ENCODE measurements at places on chromosomes 6 and 20.

DNA sequence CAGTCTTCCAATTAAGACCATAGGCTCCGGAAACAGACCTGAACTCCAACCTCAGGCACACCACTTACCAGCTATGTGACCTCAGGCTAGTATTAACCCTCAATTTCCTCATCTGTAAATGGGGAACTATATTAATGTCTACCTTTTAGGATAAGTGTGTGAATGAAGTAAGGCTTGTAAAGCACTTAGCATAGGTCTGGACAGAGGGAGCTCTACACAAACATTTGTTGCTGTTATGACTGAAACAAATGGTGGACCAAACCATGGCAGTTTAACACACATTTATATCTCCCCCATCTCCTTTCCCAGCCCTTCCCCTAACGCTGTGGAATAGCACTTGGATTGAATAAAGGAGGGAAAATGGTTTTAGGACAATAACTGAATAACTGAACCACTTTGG lies 48.7 kb downstream of the TSHZ2 start:
- no peak for DNase-seq

DNA sequence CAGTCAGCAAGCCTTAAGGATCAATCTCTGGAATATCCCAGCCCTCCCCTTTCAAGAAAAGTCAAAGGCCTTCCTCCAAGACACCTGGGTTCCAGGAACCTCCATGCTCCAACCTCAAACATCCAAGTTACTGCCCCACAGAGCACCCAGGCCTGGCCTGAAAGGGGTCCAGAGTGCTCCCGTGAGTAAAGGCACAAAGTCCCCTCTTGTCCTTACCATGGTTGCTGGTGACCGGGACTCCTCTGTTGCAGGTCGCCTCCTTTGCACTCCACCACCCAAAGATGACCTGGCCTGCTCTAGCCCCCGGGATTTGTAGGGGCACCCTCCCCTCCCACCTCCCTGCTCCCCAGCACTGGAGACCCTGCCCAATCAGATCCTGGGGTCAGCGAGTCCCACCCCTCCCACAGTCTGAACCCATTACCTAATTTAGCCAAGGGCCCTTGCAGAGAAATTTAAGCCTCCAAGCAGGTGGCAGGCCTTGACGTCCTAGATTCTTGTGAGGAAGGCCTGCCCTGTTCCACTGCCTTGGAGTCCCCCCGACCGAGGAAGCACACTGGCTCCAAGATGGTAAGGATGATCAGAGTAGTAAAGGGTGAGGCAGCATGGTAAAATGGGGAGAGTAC lies at the start of gene TNNC2:
Gene TNNC2, minus strand, starts transcription at position 283 of the 623 bp plus-strand sequence. Its CDS starts 64 bp downstream, at position 219.
- DNase-seq, result no peak

DNA sequence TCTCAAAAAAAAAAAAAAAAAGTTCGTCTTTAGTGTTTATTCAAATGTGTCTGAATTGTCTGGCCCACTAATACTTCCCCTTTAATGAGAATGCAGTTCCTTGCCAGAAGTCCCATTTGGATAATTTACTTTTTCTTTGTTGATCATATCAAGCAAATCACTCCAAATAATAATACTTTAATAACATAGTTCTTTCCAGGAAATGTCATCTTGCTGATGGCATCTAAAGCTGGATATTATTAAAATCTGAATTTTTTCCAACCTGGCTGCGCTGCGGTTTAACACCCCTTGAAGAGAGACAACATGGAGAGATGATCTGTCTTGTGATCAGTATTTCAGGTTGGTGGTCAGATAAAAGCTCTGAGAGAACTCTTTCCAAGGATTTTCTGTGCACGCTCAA lies 111.2 kb upstream of the CNKSR3 start:
- no peak for DNase-seq

DNA sequence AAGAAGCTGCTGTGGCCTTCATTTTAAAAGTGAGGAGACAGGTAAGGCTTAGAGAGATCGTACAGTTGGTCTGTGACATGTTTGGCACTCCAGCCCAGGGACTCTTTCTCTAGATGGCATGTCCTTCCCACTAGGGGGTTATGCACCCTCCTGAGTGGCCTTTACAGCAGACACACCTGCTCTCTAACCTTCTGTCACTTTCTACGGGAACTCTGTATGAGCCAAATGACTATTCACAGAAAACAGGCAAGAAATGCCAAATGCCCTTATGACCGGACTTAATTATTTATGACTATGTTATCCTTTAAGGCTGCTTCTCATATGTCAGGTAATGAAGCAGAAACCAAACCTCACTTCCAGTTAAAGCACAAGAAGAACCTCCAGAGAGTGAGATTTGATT lies 91.2 kb downstream of the MAP3K5 start:
- no peak for DNase-seq

- DNase-seq, result no peak
Measured at GRCh38 chr6:8829796-8830195, 394.5 kb upstream of the SLC35B3 start.

DNA sequence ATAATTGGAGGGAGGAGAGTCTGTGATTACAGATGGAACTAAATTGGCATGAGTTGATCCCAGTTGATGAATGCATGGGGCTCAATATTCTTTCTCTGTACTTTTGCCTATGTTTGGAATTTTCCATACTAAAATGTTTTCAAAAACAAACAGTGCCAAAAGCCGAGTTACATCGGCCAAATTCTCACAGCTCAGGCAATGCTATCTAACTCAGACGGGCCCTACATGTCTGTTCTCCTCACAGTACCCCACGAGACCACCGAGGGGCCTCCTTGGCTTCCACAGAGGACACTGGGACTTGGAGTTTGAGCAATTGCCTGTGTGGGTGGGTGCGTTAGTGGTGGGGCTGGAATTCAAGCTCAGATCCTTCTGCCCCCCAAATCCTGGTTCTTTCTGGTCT lies 413.2 kb downstream of the CDH26 start:
- DNase-seq, result no peak

DNA sequence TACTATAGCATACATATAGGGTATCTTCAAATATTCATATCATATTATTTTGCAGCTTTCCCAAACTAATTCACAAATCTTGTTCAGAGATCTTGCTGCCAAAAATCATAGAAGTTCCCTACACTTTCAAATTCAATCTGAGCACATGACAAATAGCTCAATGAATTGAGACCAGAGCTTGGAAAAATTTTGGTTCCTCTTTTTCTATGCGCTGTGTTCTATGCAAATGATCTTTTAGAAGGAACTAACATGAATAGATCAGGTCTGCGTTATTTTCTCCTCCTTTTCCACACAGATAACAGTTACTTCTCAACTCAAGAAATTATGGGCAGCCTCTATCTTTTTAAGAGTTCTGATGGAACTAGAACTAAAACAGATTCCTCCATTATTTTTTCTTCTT lies 316.3 kb downstream of the ARHGAP18 start:
- no peak for DNase-seq

- DNase-seq, result no peak
Measured at GRCh38 chr6:106527117-106527516, 102.2 kb downstream of the RTN4IP1 start.

- DNase-seq, result no peak
Measured at GRCh38 chr6:111486475-111486874, 3.5 kb upstream of the REV3L start.

DNA sequence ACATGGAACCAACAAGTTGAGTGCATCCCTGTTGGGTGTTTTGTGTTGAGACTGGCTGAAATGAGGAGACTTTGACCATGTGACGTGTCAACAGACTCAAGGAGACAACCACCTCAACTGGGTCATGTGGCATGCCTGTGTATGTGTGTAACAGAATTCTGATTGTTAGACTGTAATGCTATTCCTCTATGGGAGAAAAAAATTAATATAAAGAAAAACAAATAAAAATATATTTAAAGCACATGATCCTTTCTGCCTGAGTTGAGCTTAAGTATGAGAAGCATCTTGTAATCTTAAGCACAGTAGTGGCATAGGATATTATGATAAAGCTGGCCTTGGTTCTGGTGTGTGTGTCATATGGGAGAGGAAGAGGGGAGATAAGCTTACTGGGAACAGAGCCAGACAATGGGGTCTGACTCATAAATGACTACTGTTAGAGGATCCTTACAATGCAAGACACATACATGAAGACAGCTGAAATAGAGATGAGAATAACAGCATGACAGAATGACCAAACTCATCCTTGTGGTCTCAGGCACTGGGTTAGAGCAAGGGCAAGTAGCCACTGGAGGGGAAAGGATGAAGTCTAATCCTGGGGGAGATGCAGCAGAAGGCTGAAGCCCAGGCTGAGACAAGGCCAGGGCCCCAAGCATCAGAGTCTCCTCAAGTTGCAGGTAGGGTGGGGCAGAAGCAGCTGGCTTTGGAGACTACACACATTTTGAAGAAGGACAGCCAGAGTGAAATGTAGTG lies 9.2 kb downstream of the TP53INP2 start:
- DNase-seq, result peak; percentile 99

- DNase-seq, result peak; percentile 70
Measured at GRCh38 chr6:6246544-6246943, 73.9 kb downstream of the F13A1 start.

DNA sequence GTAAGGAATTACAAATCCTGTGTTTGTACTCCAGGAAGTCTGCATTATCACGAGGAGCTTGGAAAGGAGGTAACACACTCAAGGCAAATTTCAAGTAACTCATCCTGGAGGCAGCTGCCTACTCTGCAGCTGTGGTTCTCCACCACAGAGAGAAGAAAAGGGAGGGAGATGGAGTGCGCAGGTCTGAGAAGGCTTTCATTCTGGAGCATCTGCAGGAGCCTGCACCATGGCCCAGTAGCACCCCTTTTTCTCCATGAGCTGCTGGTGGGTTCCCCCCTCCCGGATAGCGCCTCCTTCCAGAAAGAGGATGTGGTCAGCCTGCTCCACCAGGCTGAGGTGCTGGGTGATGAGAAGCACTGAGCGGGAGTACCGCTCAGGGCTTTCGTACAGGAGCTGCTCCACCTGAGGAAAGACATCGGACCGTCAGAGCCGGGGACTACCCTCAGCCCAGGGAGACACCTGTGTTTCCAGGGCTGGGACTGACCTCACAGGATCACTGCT lies 1.6 kb upstream of the PSMB8 start:
- no peak for DNase-seq

Data from fibroblast of skin of right biceps (primary cell).